ENCODE measurements at places on chromosomes 16 and 17.

DNA sequence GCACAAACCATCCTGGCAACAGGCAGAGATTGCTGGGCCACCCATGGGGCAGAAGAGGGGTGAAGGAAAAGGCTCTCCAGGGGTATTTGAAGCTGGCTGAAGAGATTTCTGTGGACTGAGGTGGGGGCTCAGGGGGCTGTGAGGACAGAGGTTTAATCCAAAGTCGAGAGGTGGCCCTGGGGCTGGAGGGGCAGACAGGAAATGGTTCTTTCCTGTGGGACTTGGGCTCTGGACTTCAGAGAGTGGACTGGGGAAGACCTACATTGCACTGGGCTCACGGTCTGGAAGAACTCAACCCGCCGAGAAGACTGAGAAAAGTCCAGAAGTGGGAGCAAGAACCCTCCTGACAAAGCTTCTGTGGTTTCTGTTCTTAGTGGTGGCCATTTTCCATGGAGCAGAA, 2.9 kb downstream of the CCDC42 start:
- DNase-seq, result no peak

GRCh38 chr17:42543190-42544079, 7.4 kb downstream of the NAGLU start:
- no peak for DNase-seq

DNA sequence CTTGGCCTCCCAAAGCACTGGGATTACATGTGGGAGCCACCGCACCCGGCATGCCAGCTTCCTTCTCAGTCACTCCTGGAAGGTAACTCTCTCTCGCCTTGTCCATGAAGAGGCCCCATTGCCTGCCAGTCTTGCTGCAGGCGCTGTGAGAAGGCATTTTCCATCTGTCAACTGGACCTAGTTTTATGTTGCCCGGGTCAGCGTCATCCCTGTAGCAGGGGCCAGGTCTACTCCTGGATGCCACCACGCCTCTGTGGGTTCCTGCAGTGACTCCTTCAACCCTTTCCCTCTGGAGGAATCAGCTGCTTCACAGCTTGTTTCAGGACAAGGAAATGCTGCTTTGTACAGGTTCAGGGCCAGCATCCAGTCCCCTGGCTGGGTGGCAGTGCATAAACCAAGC, 2.6 kb upstream of the NLRC3 start:
- DNase-seq, result no peak

GRCh38 chr16:4801962-4802658, at the start of gene ROGDI:
Gene ROGDI (minus strand): TSS chr16:4802633. CDS start chr16:4802571, 62 bp downstream.
- DNase-seq, result no peak

DNA sequence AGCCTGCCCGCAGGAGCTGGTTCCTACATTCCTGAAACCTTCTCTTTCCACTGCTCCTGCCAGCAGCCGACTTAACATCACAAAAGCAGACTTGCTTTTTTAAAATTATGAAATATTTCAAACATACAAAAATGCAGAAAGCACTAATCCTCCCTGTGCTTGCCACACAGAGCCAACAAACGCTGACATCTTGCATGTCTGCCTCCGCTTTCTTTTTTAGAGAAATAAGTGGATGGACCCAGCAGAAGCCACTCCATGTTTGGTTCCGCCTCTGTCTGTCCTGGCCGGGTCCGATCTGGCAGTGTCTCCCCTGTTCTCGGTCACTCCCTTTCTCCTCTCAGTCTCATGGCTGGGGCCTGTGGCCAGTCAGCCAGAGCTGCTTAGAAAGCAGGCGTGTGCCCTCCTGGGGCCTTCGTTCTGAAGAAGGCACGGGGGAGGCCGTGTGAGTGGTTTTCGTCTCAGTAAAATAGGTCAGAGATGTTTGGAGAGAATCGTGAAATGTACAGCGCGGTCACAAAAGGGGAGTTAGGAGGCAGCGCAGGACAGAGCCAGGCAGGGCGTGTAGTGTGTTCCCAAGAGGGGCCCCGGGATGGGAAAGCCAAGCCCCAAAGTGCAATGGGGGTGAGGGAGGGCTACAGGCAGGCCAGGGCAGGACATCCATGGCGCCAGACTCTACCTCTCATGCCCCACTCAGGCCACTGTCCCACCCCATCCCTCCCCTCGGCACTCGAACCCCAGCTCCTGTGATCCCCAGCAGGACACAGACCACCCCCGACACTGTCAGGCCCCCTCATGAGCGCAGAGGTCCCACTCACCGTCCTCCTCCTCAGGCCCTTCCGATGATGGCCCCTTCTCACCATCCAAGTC, 23.2 kb downstream of the MXRA7 start:
- DNase-seq, result no peak

DNA sequence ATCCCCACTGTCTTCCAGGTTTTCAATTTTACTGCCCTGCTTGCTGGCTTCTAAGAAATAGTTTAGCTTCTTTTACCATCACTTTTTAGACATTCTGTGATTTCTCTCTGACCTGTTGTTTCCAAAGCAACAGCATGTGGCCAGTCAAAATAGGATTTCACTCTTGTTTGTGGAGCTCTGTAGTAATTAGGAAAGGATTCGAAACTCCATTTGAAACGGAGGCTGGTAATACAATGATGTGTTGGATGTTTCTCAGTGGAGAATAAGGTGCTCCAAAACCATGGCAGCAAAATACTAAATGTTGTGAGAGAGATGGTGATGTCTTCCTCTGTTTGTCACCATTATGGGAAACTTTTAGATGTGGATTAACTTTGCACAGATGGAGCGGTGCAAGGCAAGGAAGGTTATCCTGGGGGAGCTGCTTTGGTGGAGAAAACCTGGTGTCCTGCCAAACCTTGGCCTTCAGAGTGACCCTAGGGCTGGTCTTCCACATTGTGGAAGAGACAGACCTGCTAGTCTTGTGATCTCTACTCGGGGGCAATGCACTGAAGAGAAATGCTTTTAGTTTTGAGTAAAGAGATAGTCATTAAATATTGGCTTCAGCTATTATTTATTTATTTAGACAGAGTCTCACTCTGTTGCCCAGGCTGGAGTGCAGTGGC, 79.4 kb downstream of the PRKCA start:
- DNase-seq, result no peak

GRCh38 chr17:40961591-40961990, 5.2 kb downstream of the KRT39 start:
- DNase-seq, result no peak
